ENCODE measurements at places on chromosomes 4 and X.

DNA sequence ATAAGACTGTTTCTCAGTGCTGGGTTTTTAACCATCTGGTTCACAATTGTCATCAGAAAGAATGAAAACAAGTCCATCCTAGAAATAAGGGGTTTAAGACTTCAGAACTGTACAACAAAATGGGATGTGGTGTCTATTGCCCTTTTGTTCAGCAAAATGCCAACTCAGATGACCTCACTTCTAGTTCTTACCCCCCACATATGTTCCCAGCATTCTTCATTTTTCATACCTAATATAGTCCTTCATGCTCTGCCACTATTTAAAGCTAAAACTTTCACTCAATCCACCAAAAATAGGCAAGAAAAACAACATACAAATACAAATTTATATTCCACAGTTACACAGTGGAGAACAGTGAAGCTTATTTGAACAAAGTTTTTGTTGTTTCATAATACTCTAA is 111.4 kb downstream of the SORBS2 start:
- no peak for DNase-seq

DNA sequence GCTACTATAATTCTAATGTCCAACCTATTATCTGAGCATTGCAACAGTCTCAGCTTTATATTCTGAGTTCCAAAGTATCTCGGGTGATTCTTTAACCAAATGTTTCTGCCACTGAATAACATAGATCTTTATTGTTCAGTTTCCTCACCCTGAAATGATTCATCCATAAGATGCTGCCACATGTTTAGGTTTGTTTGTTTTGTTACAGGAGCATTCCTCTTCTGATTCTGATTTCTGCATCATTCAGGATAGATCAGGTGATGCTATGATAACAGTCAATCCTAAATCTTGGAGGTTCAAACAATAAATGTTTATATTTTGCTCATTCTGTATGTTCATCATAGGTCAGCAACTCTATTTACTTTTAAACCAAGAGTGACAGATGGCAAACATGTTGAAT is 927.6 kb downstream of the PCDH7 start:
- DNase-seq = no peak

- DNase-seq = no peak
Measured at GRCh38 chrX:140723121-140723715, 13.7 kb downstream of the LINC00632 start.

DNA sequence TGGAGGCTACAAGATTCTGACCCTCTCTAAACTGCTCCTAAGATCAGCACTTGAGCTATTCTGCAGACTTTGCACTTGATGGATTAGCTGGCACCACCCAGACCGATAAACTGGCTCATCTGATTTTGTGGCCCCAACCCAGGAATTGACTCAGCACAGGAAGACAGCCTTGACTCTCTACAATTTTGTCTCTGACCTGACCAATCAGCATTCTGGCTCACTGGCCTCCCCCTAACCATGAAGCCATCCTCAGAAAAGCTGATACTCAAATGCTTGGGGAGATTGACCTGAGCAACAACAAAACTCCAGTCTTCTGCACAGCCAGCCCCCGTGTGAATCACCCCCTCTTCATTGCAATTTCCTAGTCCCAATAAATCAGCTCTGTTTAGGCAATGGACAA is 195.4 kb upstream of the PPP1R2C start:
- no peak for DNase-seq

DNA sequence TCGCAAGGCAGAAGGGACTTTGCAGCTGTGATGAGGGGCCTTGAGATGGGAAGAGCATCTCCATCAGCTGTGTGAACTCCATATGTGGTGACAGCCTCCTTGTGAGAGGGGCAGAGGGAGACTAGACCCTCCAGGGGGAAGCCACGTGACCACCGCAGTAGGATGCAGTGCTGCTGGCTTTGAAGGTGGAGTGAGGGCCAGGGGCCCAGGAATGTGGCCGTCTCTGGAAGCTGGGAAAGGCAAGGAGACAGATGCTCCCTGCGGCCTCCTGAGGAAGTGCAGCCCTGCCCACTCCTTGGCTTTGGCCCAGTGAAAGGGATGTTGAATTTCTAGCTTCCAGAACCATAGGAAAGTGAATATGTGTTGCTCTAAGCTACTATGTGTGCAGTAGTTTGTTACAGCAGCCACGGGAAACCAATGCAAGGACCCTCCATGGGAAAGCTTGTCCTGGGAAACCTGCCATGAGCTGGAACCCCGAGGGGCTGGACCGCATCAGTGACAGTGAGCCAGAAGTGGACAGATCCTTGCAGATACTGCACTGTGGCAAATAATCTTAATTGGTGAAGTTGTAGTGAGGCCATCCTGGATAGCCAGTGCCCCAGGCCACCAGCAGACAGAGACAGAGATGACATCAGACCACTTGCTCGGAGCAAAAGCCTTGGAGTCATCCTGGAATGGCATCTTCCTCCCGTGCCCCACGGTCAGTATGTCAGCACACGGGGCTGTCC is 35.4 kb upstream of the SORCS2 start:
- DNase-seq = peak; percentile 86

DNA sequence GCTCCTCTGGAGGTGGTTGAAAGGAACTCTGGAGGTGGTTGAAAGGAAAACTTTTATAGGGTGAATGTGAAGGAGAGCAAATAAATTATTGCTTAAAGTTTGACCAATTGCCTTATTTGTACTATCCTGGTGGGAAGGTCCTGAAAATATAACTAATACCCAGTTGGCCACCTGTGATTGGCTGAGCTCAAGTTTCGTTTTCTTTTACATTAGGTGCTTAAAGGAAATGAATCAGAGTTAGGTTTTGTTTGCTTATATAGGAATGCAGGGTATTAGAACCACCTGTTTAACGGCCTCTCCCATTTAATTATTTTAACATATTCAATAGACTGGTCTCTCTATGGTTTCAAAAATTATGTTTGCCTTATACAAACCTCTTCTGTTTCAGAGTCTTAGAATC is 497.6 kb downstream of the PRR32 start:
- no peak for DNase-seq

- peak; percentile 49 for DNase-seq
Measured at GRCh38 chrX:115642311-115642710, 81.3 kb downstream of the PLS3 start.

DNA sequence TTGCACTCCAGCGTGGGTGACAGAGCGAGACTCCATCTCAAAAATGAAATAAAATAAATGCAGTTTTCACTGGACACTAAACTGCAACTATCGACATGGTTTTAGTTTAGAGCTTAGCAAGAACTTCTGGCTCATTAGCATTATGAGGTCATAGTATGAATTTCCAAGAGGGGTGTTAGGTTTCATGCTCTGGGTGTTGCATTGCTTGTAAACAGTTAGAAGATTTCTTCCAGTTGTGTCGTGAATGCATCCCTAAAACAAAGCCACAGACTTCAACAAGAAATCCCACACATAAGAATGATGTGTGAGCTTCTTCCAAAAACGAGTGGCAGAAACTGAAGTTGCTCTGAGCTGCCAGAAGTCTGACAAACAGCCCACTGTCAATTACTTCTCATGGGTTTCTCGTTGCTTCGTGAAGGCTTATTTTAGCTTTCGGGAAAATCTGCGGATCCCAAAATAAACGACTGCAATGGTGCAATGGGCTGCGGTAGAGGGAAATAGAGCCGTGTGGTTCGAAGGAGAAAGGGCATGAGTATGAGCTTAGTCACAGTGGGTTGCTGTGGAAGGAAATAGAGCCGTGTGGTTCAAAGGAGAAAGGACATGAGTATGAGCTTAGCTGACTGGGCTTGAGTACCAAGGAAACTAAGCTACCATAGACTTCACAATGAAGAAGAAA is 354.9 kb downstream of the DHRSX start:
- no peak for DNase-seq

DNA sequence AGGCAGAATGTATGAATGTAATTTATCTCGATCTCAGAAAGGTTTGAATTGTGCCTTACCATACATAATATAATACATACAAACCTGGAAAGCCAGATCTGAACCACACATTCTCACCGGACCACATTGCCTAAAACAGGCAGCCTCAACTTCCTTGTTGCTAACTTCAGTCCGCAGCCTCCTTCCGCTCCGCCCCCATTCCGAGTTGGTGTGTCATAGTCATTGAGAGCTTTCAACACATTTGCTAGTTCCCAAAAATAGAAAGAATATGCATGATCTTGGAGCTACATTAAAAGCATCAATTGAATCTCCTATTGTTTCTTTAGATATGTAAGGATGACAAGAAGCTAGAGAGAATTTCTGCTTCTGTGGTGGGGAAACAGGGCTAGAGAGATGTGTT is 127.2 kb downstream of the ARHGEF9 start:
- no peak for DNase-seq

GRCh38 chrX:140440876-140441275 is 64.0 kb downstream of the SOX3 start:
- DNase-seq = peak; percentile 66

DNA sequence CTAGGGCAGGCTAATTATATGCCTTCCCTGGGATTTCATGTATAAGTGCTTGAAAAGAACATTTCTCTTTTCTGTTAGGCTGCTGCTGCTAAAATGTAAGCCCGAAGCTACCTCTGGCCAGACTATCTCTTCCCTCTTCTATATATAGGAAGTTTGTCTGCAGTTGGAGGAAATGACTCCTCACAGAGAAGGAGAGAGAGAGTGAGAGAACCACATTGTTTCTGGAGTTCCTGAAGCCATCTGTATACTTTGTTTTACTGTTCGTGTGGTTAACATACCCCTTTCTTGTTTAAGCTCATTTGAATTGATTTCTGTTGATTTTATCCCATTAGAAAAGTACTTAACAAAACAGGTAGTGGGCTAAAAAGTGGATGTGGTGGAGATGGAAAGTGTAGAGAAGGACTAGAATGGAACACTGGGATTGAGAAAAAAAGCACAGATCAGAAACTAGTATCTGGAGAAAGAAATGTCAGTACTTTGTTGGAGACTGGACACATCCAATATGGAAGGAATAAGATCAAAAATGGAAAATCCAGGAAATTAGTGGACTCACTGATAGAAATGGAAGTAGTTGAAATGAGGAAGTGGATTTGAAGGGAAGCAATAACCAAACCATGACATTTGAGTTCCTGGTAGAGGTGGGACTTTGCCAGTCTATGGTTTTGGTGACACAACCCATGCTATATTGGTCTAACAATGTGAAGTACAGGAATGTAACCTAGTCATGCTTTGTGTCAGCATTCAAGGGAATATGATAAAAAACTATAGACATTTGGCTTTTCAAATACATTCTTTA is 112.6 kb downstream of the TMA16 start:
- no peak for DNase-seq

DNA sequence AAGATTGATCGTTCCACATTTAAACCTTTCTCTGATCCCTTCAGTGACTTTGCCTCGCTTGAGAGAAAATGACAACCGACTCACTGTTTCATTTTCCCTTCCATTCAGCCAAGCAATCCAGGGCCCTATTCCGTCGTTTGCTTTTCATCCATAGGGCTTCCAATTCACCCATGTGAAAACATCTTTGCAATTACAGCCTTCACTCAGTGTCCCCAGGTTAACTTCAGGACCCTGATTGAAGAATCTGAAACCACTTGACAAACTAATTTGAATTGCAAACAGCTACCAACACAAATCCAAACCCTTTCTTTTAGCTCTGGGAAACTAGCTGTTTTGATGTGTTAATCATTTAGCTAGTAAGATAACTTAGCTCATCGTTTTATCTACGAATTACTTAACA is 120.2 kb upstream of the FAM9C start:
- peak; percentile 59 for DNase-seq

- no peak for DNase-seq
Measured at GRCh38 chr4:48698029-48698971, 81.8 kb downstream of the FRYL start.

DNA sequence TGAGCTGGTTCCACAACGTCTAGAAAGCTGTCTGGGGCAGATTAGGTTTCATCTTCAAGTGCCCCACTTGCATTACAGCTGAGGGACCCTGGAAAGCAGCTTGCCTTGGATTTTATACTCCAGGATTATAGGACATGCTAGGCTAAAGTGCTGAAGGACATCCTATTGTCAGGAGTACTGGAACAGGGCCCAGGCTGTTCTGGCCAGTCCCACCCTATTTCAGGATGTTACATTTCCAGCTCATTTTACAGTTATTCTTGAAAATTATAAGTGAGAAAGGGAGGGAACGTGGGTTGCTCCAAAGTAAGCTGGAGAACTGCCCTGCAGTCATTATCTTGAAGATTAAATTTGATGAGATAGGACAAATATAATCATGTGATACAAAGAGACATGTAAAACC is 71.0 kb upstream of the UGT8 start:
- no peak for DNase-seq

DNA sequence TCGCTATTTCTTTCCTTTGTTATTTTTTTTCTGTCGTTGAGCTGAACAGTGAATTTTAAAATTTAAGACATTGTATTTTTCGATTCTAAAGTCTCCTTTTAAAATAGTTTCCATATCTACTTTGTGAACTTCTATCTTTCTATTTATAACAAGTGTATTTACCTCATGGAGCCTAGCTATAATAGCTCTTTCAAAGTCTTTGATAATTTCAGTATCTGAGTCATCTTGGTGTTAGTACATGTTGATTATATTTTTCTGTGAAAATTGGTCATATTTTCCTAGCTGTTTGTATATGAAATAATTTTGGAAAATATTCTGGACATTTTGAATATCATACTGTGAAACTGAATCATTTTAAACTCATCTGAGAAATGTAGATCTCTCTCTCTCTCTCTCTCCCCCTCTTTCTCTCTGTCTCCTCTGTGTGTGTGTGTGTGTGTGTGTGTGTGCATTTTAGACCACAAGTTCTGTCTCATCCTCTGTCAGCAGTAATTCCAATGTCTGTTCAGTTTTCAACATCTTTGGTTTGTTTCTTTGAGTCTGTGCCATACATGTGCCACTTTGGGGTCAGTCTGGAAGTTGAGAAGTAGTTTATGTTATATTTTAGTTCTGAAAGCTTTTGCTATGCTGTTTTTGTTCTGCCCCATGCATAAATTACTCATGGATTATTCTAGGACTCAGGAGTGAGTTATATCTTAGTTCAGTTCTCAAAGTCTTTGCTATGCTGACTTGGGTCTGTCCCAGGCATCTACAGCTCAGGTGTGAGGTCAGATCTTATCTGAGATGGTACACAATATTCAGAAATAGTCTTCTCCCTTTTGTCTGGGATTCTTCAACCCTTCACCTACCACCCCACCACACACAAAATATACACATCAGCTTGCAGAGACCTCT is 366.4 kb upstream of the CASK start:
- no peak for DNase-seq

DNA sequence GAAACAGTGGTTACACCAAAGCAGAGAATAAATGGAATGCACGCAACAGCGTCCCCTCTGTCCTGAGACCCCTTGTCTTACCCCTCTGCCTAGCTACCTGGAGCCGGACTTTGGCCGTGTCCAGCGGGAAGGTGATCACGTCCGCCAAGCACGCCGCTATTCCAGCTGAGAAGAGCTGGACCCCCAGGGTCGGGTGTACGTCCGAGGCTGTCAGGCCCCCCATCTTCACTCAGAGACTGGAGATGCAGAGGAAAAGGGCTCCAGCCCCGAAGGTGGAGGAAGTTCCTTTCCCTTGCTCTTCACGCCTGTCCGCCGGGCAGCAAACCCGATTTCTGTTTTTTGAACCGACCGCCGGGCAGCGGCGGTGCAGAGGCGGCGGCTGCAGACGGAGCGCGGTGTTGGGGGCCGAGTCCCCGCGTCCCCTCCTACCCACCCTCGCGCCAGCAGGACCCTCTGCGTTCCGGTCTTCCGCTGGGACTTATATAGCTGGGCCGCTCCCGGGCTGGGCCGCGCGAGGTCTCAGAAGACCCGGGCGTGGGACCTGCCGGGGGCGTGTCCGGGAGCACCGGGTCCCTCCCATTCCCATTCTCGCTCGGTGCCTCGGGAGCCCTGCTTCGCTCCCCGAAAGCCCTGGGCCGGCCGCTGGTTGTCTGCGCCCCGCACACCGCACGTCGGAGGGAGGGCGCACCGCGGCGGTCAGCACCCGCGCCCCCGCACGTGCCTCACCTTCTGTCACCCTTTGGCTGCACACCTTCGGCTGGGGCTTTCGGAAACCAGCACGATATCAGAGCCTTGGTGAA is at the start of gene UCP1:
Gene UCP1, minus strand, starts transcription at position 455 of the 800 bp plus-strand sequence. Its CDS starts 232 bp downstream, at position 223.
- DNase-seq = peak; percentile 55

All from ELF-1 (cell line).